ENCODE measurements at places on chromosomes 1 and 21.

DNA sequence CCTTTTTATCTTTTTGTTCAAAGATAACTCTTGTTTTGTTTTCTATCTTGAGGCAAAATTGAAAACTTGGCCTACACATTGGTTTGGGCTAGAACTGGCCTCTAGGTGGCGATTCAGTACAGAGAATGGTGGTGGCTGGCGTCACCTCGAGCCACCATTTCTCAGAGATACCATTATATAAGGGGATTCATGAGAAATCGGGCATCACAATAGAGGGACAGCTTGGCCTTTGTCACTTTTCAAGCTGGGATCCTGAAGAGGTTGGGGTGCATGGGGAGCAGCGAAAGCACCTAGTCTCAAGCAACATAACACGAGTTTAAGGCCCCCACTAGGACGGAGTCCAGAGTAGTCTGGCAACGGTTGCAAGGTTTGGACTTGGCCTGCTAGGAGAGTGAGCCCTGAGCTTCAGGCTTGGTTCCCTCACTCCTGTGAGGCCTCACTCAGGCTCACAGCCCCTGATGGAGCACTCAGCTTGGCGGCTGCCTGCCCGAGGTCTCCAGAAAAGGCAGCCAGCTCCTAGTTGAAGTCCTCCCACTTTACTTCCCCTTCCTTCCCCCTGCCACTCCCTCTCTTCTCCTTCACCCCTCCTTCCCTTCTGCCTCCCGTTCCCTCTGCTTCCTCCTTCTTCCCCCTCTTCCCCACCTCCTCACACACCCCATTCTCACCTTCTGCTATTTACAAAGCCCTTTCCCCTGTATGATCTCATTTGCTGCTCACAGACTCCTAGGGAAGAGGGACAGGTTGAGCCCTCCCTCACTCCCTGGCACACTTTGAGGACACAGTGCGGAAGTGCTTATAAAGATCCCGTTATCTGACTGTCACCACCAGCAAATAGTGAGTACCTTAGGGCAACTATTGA, 67.8 kb downstream of the LRIG2 start:
- peak overlapping the region; percentile 10 for H3K4me3 ChIP-seq
- H3K36me3 ChIP-seq, result no peaks in the 10 kb centered on the region
- no peaks in the 10 kb centered on the region for H3K4me1 ChIP-seq
- DNase-seq, result no peak
- peak overlapping the region; percentile 50 for H3K27ac ChIP-seq

GRCh38 chr1:119329541-119330461, 38.8 kb upstream of the HAO2 start:
- DNase-seq, result no peak
- H3K27ac ChIP-seq, result no peak overlapping the region
- no peaks in the 10 kb centered on the region for H3K4me1 ChIP-seq
- no peak overlapping the region for H3K4me3 ChIP-seq
- H3K36me3 ChIP-seq, result no peaks in the 10 kb centered on the region

DNA sequence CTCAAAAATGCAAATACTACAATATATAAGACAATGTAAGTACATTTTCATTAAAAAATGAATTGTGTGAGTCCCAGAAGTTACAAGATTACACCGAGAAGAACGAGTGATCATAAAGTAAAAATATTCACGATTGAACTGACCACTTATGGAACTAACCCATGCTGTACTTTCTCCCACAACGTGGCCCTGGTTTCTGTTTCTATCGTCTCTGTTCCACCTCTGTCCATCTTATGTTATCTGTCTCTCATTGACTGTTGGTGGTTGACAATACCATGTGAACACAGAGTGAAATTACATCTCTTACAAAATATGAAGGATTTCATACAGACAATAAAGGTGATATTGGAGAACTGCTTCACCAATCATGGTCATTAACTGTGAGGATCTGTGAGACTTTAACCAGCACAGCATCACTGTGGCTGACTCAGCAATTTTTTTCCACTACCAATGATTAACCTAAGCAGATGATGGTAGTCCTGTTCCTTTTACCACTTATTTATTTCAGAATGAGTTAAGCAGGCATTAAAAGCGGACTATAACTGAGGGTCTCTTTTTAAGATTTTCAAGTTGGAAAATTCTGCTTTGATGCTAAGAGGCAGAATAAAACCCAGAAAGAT, 165.1 kb downstream of the TGFB2 start:
- H3K36me3 ChIP-seq, result no peaks in the 10 kb centered on the region
- no peak overlapping the region for H3K4me3 ChIP-seq
- no peaks in the 10 kb centered on the region for H3K4me1 ChIP-seq
- no peaks in the 10 kb centered on the region for H3K27me3 ChIP-seq

DNA sequence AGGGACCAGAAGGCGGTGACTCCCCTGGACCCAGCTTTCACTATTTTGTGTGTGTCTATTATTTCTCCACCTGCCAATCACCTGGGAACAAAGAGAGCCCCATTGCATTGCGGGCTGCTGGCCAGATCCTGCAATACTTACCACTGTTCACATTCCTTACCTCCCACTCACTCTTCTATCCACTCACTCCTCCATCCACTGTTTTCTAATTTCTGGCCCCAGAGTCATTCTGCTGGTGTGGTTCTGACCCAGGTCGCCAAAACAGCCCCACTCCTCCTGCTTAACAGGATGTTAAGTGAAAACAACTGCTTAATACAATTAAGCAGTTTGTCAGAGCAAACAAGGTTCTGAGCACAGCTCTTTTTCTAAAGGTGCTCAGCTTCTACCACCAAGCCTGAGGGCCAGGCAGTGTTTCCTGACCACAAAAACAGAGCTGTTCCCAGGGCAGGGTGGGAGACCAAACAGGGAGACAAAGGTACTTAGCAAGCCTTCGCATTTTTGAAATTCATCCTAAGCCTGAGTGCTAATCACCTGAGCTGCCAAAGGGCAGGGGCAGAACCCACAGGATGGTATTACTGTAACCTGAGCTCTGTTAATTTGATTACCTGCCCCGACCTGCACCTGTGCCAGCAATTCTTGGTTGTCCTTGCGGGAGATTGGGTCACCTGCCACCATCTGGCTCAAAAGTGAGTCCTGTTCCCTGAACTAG, 38.5 kb upstream of the EFCAB14 start:
- H3K4me3 ChIP-seq, result no peak overlapping the region
- H3K27ac ChIP-seq, result peak overlapping the region; percentile 81
- no peaks in the 10 kb centered on the region for H3K27me3 ChIP-seq
- H3K36me3 ChIP-seq, result no peaks in the 10 kb centered on the region

- no peaks in the 10 kb centered on the region for H3K36me3 ChIP-seq
- H3K4me3 ChIP-seq, result no peak overlapping the region
- H3K27ac ChIP-seq, result no peak overlapping the region
- no peaks in the 10 kb centered on the region for H3K27me3 ChIP-seq
- H3K4me1 ChIP-seq, result no peaks in the 10 kb centered on the region
- no peak for DNase-seq
Measured at GRCh38 chr1:212641956-212642355, 33.4 kb downstream of the ATF3 start.

DNA sequence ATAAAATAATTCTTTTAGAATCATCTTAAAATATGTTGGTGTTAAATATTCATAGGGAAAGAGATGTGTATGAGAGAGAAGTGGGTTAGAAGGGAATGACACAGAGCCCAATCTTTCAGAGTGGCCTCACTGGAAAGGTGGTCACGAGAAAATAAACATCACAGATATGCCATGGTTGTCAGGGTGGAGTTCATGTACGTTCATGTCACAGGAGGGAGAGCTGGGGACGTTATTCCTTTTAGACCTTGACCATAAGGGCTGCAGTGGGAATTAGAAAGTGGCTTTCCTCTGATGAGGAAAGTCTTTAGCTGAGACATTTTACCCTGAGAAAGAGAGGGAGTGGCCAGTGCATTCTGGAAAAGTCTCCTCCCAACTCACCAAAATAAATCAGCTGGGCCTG, 90.6 kb upstream of the TNR start:
- H3K27me3 ChIP-seq, result peaks cover 3% of the 10 kb centered on the region
- DNase-seq, result no peak
- H3K36me3 ChIP-seq, result no peaks in the 10 kb centered on the region
- no peak overlapping the region for H3K4me3 ChIP-seq
- no peaks in the 10 kb centered on the region for H3K4me1 ChIP-seq
- no peak overlapping the region for H3K27ac ChIP-seq

- no peaks in the 10 kb centered on the region for H3K27me3 ChIP-seq
- no peaks in the 10 kb centered on the region for H3K36me3 ChIP-seq
- peaks cover 6% of the 10 kb centered on the region for H3K4me1 ChIP-seq
- DNase-seq, result no peak
- no peak overlapping the region for H3K4me3 ChIP-seq
Measured at GRCh38 chr1:94805912-94806311, 14.2 kb upstream of the SLC44A3 start.

- no peaks in the 10 kb centered on the region for H3K36me3 ChIP-seq
- no peak for DNase-seq
- no peaks in the 10 kb centered on the region for H3K27me3 ChIP-seq
- H3K4me1 ChIP-seq, result no peaks in the 10 kb centered on the region
- H3K27ac ChIP-seq, result no peak overlapping the region
- H3K4me3 ChIP-seq, result no peak overlapping the region
Measured at GRCh38 chr1:164971921-164972415, 384.5 kb downstream of the LMX1A start.

- peaks cover 13% of the 10 kb centered on the region for H3K4me1 ChIP-seq
- DNase-seq, result no peak
- H3K27me3 ChIP-seq, result peaks cover 4% of the 10 kb centered on the region
- H3K4me3 ChIP-seq, result no peak overlapping the region
Measured at GRCh38 chr1:31183927-31184554, 55.6 kb downstream of the NKAIN1 start.

DNA sequence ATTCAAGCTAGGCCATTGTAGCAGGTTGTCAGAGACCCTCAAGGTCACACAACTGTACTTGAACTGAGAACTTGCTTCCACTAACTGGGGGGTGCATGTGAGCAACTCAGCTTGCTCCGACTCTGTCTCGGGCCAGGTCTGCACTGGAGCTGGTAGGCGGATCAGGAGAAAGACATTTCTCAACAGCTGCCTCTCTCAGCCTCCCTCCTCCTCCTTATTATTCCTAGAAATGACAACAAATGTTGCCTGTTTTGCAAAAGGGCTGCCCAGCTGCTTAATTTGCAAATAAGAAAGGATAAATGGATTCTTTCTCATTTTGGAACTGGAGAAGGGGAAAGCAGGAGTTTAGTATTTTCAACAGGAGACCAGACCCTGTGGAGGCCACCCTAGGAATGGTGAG, 140.5 kb downstream of the RHOU start:
- no peaks in the 10 kb centered on the region for H3K4me1 ChIP-seq
- no peaks in the 10 kb centered on the region for H3K36me3 ChIP-seq
- H3K27ac ChIP-seq, result no peak overlapping the region
- no peaks in the 10 kb centered on the region for H3K27me3 ChIP-seq
- no peak overlapping the region for H3K4me3 ChIP-seq

- no peak overlapping the region for H3K27ac ChIP-seq
- no peaks in the 10 kb centered on the region for H3K36me3 ChIP-seq
- no peaks in the 10 kb centered on the region for H3K27me3 ChIP-seq
- no peak overlapping the region for H3K4me3 ChIP-seq
- DNase-seq, result no peak
- H3K4me1 ChIP-seq, result no peaks in the 10 kb centered on the region
Measured at GRCh38 chr1:193733674-193734073, 547.3 kb upstream of the B3GALT2 start.

GRCh38 chr21:46215436-46216131, 13.0 kb downstream of the LSS start:
- H3K27me3 ChIP-seq, result no peaks in the 10 kb centered on the region
- DNase-seq, result peak; percentile 50
- H3K27ac ChIP-seq, result no peak overlapping the region
- H3K4me1 ChIP-seq, result no peaks in the 10 kb centered on the region

DNA sequence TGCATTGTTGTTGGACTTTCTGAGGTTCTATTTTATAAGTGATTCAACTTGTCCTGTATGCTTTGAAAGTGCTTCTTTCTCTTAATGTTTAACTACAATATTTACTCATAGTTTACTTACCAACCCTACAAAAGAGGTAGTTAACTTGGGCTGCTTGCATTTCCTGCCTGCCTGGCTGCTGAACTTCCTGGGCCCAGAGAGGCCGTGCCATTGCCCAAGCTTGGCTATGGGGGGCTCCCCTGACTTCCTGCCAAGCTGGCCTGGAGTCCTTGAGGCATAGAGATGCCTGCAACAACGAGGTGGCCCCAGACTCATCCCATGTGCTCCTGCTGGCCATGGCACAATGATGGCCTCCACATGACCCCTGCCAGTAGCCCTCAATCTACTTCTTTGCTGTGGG, 361.6 kb upstream of the PLD5 start:
- H3K4me3 ChIP-seq, result no peak overlapping the region
- no peaks in the 10 kb centered on the region for H3K4me1 ChIP-seq
- no peaks in the 10 kb centered on the region for H3K27me3 ChIP-seq
- H3K27ac ChIP-seq, result no peak overlapping the region
- no peaks in the 10 kb centered on the region for H3K36me3 ChIP-seq
- DNase-seq, result no peak

DNA sequence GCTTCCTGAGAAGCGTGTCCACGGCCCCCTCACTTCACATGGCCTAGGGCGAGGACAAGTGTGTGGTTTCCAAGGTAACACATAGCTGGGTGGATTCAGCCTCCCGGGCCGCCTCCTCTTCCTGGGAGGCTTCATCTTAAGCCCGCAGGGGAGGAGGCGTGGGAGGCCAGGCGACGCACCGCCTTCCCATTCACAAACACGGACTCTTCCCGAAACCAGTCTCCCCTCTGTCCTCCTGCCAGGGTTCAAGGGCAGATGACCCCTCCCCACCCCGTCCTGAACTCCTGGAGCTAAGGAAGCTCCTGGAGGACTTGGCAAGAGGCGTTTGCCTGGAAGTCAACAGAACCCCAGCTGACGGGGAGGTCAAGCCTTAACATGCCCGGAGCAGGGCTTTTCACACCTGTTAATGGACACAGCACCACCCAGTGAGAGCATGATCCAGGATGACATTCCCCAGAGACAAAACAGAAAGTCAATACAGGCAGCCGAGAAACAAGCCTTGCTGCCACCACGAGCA, 56.7 kb downstream of the KCNN3 start:
- no peak for DNase-seq
- H3K27ac ChIP-seq, result peak overlapping the region; percentile 54
- H3K4me1 ChIP-seq, result no peaks in the 10 kb centered on the region
- no peaks in the 10 kb centered on the region for H3K36me3 ChIP-seq
